Right atrium auricular region (tissue), 2 donors: ENCODE measurements at places on chromosomes 12 and 14.
A peak's percentile ranks its signal among the peaks of the same experiment; 100 is the strongest.

DNA sequence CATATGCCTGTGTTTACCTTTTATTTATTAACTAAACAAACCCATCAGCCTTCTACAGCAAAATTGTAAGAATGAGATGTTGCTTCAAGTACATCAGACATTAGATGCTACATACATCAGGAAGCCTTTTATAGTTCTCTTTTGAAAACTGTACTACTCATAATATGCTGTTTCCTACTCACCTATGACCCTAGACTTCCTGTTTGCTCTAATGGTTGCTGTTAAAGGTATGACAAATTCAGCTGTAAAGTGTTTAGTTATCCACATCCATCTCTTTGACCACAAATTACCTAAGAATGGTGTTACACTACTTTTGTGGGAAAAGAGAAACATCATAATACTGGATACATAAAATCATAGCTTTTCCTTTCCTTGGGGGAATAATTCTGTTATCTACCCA, 220.0 kb downstream of the RAD51B start:
- no peak for DNase-seq

- peak; percentile 86 for DNase-seq
Observed at GRCh38 chr12:75977952-75978671, 53.5 kb downstream of the PHLDA1 start.

DNA sequence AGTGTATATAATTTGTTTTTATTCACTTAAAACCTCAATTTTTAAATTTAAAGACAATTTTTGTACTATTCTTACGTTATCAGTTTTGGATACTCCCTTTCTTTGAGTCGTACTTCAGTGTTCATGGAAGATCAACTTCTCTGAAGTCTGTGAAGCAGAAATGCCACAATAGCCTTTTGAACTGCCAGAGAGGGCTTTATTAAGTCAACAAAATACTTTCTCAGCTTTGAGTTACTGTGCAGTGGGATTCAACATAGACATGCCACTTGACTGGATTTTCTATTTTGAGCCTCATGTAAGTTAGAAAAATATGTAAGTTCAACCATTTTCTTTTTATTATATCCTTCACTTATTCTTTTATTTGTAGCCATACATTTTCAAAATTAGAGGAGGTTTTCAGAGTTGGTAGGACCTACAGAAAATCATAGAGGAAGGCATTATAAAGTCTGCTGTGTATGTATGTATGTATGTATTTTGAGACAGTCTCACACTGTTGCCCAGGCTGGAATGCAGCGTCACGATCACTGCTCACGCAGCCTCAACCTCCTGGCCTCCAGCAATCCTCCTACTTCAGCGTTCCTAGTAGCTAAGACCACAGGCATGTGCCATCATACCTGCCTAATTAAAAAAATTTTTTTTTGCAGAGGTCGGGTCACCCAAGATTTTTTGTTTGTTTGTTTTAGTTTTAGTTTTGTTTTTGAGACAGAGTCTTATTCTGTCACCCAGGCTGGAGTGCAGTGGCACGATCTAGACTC, 31.3 kb upstream of the BCAT1 start:
- no peak for DNase-seq

GRCh38 chr12:13937735-13938134, 43.7 kb downstream of the GRIN2B start:
- DNase-seq: no peak

GRCh38 chr12:51357374-51358047, 11.0 kb upstream of the CELA1 start:
- no peak for DNase-seq

- DNase-seq: no peak
Observed at GRCh38 chr14:93034671-93034994, 81.1 kb downstream of the ITPK1 start.

GRCh38 chr14:42947991-42948390, 1341.3 kb downstream of the LRFN5 start:
- DNase-seq: no peak

DNA sequence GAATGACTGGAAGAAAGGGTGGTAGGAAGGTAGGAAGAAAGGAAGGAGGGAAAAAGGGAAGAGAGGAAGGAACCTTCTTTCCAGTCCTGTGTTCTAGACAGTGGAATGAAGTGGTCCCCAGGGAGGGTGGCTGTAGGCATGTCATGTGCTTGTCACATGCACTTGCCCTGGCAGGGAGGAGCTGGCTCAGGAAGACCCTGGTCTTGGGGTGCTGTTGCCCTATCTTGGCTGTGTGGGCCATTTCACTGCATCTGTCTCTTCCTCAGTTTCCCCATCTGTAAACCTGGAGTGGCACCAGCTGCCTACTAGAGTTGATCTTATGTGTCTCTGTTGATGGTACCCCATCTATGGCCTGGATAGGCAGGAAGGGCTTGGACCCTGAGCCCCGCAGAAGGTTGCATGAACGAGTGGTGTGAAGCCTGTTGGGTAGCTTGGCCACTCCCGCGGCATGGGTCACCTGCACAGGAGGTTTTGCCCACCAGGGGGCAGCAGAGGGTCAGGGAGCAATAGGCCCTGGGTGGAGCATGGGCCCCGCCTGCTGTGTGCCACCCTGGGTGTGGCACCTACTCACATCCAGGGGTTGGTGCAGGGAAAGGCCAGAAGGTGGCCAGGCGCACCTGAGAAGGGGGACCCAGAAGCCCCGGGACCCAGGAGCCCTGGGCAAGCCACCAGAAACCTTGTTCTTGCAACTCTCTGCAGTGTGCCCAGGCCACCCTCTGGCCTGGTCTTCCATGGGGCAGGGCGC, 25.1 kb downstream of the MEG3 start:
- peak; percentile 67 for DNase-seq

DNA sequence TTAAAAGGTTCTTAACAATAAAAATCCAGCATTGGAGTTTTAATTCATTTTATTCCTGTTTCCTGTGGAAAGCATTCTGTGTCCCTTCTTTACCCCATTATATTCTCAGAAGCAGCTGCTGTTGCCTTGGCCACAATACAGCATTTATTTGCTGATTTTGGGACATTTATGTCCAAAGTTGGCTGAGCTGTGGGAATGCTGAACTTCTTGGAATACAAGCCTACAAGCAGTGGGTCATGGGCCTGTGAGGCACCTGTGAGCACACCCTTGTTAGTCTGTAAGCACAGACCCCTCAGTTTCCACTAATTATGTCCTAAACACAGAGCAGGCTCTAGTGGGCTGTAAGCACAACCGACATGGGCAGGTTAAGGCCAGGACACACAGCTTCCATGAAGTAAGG, 122.2 kb upstream of the IGF1 start:
- no peak for DNase-seq

DNA sequence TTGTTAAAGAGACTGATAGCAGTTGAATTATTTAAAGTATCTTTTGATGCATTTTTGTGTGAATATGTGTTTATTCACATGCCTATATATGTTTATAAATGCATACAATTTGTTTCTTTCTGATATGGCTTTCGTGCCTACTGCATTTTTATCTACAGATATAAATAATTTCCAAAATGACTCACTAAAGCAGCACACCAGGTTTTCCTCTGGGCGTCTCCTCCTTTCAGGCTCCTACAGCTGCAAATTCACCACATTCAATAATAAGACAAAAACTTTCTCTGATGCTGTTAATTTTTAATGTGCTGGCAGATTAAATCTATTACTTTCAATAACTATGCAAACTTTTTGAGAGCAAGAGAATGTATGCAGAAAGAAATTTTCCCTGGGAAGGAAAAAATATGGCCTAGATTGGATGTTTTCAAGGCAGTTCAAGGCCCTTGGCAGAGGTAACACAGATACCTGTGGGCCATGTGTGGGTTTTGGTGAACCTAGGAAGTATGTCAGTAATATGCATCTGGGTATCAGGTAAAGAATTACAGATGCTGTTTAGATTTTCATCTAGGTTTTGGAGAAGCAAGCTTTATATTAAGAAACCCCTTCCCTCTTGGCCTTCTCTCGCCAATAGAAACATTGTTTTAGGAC, 381.8 kb downstream of the EGLN3 start:
- DNase-seq: no peak

- no peak for DNase-seq
Observed at GRCh38 chr12:2345902-2346301, 293.1 kb downstream of the CACNA1C start.

- DNase-seq: no peak
Observed at GRCh38 chr12:41795910-41796309, 348.8 kb downstream of the GXYLT1 start.

DNA sequence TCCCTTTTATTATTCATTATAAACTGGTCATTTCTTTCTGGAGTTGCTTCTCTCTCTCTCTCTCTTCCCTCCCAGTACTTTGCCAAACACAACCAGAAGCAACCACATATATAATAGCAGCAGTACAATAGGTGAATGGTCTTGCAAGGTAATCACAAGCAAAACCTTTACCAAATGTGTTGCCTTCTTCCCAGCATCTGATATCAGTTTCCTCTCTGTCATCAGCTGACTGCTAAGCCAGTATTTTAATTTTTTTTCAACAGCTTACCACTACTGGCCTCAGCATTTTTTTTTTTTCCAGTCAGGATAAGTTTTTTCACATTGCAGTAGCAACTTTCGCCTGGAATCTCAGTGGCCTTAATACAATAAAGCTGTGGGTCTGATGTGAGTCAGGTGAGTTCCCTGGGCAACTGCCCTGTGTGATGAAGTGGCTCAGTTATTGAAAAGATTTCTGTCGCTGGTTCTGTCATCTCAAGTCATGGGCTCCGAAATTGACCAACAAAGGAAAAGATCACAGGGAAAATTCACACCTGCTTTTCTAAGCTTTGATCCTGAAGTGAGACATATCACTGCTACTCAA, 282.5 kb upstream of the AMIGO2 start:
- no peak for DNase-seq

DNA sequence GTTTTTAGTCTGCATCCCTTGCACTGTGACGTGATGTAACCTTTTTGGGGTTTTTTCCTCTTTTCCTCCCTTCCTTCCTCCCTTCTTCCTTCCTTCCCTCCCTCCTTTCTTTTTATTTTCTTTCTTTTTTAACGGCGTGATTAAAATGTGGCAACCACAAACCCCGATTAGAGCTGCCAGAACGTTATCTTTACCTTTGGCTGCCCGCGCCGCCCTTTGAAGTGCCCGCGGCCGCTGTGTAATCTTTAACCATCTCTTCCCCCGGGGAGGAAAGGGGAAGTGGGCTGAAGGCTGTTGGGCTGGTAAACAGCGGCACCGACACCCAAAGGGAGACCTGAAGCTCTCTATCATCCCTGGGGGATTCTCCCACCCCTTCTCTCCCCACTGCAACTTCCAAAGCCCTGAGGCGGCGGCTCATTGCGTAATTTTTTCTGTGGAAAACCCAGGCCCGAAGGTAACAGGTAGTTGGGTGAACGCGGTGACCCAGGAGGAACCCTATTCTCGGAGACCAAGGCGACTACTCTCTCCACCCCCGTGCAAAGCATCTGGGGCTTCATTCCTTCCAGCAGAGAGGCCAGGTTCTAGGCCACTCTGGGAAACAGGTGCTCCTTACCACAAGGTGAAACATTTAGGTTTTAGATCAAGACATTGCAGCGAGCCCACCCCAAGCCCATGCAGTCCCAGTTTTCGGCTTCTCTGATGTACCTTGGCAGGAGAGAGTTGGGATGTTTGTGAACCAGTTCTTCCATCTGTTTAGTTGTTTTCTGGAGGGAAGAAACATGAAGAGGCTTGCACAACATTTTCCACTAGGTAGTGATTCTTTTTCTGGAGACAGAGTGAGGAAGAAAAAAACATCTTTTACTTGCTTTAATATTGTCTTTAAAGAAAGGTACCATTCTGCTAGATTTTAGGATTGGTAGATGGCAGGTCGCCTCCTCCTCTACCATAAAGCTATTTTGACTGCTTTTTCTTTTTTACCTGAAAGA, 1.5 kb downstream of the LGR5 start:
- DNase-seq: no peak

- no peak for DNase-seq
Observed at GRCh38 chr12:127179176-127179575, 1087.8 kb upstream of the TMEM132C start.

DNA sequence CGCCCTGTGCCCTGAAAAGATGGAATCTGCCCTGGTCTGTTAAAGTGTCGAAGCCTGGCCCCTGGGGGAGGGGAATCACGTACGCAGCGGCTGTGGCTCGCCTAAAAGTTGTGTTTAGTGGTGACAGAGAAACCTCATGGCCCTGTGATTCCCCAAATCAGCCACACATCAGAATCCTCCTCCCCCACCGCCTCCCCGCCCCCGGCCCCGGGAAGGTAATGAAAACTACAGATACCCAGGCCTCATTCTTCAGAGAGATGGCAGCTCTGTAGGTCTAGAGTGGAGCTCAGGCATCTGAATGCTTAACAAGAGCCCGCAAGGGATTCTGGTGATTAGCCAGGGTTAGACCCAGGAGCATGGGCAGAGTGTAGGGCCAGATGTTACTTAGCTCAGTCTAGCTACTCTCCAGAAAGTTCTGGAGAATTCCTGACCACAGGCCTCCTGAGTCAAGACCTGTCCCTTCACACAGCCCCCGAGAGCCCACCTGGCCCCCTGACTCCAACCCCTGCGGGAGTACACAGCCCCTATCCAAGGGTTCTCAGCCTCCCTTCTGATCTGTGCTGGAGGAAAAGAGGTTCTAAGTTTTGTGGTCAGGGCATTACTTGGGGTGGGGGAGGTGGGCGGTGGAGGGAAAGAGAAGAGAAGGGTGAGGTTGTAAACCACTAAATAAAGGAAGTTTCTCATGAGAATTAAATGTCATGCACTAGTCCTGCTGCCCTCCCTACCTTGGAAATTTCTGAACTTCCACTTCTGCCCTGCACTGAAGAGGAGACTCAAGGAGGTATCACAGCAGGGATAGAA, 114.8 kb downstream of the PLXNC1 start:
- DNase-seq: no peak

- no peak for DNase-seq
Observed at GRCh38 chr12:74535536-74535935, 2.1 kb upstream of the ATXN7L3B start.

DNA sequence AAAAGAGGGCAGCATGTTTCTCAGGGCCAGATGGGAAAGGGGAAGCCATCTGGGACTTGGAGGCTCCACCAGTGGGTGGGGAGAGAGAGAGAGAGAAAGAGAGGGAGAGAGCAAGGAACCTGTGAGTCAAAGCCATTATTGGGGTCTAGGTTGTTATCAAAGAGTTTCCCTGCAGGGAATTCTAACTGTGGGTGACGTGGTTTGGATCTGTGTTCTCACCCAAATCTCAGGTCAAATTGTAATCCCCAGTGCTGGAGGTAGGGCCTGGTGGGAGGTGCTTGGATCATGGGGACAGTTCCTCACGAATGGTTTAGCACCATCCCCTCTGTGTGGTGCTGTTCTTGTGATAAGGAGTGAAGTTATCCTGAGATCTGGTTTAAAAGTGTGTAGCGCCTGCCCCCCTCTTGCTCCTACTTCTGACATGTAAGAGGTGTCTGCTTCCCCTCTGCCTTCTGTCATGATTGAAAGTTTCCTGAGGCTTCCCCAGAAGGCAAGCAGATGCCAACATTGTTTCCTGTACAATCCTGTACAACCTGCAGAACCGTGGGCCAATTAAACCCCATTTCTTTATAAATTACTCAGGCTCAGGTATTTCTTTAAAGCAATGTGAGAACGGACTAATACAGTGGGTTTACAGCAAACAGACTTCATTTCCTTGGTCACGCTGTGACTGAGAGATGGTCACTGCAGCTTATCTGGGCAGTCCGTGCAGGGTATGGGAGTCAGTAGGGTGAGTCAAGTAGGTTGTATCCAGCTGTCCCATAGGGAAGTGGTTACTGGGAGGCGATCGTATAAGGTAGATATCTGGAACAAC, 52.4 kb downstream of the CCDC91 start:
- DNase-seq: no peak
